Urinary bladder (tissue), 4 donors: ENCODE measurements at places on chromosomes 16 and 17. TPM values are rescaled to one million over a fixed set of nuclear protein-coding genes. Genes with fewer than 3 reads are reported as not detected.

Gene HSPB9
- not detected for total RNA-seq

Gene MEIOC
- not detected for total RNA-seq

DNA sequence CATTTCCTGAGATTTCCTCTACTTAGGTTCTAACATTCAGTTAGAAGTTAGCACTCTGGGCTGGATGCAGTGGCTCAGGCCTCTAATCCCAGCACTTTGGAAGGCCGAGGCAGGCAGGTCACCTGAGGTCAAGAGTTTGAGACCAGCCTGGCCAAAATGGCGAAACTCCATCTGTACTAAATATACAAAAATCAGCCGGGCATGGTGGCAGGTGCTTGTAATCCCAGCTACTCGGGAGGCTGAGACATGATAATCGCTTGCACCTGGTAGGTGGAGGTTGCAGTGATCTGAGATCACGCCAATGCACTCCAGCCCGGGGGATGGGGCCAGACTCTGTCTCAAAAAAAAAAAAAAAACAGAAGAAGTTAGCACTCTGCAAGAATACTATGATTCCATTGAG, 1430.9 kb downstream of the CDH11 start:
- DNase-seq = no peak

- no peak for DNase-seq
Measured at GRCh38 chr16:8585857-8586256, 4.5 kb downstream of the TMEM114 start.

GRCh38 chr17:71985111-71986039, 135.4 kb upstream of the SOX9 start:
- no peak for DNase-seq

DNA sequence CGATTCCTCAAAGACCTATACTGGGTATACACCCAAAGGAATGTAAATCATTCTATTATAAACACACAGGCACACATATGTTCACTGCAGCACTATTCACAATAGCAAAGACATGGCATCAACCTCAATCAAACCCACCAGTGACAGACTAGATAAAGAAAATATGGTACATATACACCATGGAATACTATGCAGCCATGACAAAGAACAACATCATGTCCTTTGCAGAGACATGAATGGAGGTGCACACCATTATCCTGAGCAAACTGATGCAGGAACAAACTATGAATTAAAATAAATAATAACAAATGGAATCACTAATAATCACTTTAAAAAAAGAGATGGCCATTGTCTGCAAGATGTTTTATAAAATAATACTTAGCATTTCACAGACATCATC, 380.1 kb downstream of the GRIN2A start:
- no peak for DNase-seq

GRCh38 chr16:80407265-80407987, 133.4 kb upstream of the DYNLRB2 start:
- no peak for DNase-seq

GRCh38 chr17:60398227-60398959, 6.5 kb upstream of the USP32 start:
- no peak for DNase-seq

DNA sequence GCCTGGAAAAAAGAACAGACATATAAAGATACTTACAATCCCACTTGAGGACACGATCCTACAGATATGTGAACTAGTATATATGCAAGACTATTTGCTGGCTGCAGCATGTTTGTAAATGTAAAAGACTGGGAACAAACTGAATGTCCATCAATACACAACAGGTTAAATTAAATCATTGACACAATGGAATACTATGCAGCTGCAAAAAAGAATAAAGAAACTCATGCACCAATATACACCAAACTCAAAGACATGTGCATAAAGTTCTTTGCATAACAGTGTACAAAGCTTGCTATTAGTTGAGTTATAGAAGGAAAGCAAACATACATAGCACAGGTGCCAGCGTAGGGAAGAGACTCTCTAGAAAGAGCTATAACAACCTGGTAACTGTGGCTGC, 61.9 kb upstream of the SREBF1 start:
- DNase-seq = no peak

- DNase-seq = no peak
Measured at GRCh38 chr17:31778523-31778922, 80.5 kb downstream of the COPRS start.

DNA sequence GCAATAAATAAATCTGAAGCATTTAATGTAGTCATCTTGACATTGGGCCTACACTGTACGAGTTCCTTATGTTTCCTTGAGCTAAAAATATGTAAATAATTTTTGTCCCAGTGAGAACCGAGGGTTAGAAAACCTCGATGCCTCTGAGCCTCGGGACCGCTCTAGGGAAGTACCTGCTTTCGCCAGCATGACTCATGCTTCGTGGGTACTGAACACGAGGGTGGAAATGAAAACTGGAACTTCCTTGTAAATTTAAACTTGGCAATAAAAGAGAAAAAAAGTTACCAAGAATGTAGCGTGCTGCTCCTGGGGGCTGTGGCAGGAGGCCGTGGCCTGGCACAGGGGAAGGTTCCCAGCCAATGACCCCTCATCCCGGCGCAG, 74.1 kb downstream of the SOCS1 start:
- DNase-seq = no peak
